Sigmoid colon (tissue), 7 donors: ENCODE measurements at places on chromosomes 2 and 18. TPM values are rescaled to one million over a fixed set of nuclear protein-coding genes. Genes with fewer than 3 reads are reported as not detected.

G6PC2 gene
- total RNA-seq: not detected

TOGARAM2 gene
- total RNA-seq: 0.82 TPM

KCNG2 gene
- not detected for total RNA-seq

ALK gene
- total RNA-seq: 1.5 TPM

IL1A gene
- not detected for total RNA-seq

COLEC11 gene
- 3.3 TPM for total RNA-seq

OTOF gene
- not detected for total RNA-seq

DNA sequence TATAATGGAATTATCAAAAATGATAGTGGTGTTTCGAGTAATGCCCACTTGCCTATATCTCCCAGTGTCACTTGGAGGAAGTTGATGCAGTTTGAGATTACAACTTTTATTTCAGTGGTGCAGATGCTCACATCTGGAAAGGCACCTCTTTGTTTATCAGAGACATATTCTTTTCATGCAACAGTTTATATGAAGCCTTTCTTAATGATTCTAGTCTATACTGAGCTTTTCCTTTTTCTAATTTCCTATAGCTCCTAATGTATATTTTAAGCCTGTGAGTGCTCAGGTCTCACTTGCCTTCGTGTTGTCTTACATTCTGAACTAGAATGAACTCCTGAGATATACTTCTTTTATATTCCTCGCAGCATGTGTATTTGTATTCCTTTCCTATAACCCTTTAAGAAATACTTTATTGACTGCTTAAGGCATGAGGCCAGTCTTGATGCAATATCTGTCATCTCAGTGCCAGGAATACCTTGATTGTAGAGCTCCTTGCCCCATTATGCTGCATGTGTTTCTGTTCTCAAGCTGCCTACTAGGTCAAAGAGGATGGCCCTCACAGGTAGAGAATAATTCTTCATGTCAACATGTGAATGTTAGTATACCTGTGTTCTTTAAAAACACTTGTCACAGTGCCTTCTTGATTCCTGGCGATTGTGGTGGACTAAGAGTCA lies 52.6 kb downstream of the VRK2 start:
- DNase-seq: no peak
- H3K4me1 ChIP-seq: no peaks in the 10 kb centered on the region
- H3K36me3 ChIP-seq: no peaks in the 10 kb centered on the region
- H3K27me3 ChIP-seq: no peaks in the 10 kb centered on the region
- no peak overlapping the region for H3K27ac ChIP-seq

DNA sequence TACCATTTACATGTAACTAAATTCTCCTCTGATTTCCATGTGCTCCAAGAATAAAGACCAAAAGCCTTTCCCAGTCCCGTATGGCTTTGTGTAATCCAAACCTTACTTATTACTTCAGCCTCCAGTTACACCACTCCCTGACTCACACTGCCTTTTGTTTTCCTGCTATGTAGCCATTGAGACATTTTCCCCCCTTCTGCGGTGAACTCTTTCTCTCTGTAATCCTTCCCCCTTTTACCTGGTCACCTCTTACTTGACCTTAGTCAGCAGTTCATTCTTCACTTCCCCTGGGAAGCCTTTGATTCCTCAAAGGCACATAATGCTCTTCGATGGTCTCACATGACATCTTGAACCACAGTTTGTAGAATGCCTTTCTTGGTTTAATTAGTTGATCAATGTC lies 256.0 kb upstream of the FANCL start:
- no peak overlapping the region for H3K4me3 ChIP-seq
- no peak overlapping the region for H3K27ac ChIP-seq
- DNase-seq: no peak

GRCh38 chr2:38438883-38439612 lies 62.0 kb upstream of the ATL2 start:
- H3K4me1 ChIP-seq: no peaks in the 10 kb centered on the region
- no peak overlapping the region for H3K4me3 ChIP-seq
- H3K36me3 ChIP-seq: no peaks in the 10 kb centered on the region
- no peaks in the 10 kb centered on the region for H3K27me3 ChIP-seq
- no peak overlapping the region for H3K27ac ChIP-seq

- no peaks in the 10 kb centered on the region for H3K36me3 ChIP-seq
- H3K4me3 ChIP-seq: no peak overlapping the region
- H3K27me3 ChIP-seq: no peaks in the 10 kb centered on the region
- H3K27ac ChIP-seq: no peak overlapping the region
- no peak for DNase-seq
- no peaks in the 10 kb centered on the region for H3K4me1 ChIP-seq
These were observed 410.8 kb downstream of the PTPRM start for GRCh38 chr18:7977897-7978296.

DNA sequence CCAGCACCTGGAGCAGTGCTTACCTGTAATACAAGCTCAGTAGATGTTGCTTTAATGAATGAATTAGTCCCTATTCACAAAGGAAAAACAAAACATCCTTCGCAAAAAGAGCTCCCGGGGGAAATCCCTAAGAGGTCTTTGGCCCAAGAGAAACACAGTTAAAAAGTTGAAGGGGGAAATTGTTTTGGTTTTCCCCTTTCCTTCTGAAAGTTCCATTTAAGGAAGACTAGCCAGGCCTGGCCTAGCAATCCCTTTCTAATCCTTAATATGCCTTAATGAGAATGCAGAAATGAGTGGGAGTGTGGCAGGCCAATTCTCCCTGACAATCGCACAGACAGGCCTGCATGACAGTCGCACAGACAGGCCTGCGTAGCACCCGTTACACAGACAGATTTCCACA lies 33.5 kb upstream of the REL start:
- no peak for DNase-seq
- no peaks in the 10 kb centered on the region for H3K4me1 ChIP-seq
- no peak overlapping the region for H3K4me3 ChIP-seq
- no peak overlapping the region for H3K27ac ChIP-seq

GRCh38 chr2:166675553-166675952 lies 181.5 kb upstream of the SCN7A start:
- no peaks in the 10 kb centered on the region for H3K36me3 ChIP-seq
- no peaks in the 10 kb centered on the region for H3K4me1 ChIP-seq
- H3K4me3 ChIP-seq: no peak overlapping the region
- H3K27ac ChIP-seq: no peak overlapping the region
- no peak for DNase-seq
- no peaks in the 10 kb centered on the region for H3K27me3 ChIP-seq

- no peak for DNase-seq
- no peaks in the 10 kb centered on the region for H3K4me1 ChIP-seq
- no peaks in the 10 kb centered on the region for H3K36me3 ChIP-seq
- no peak overlapping the region for H3K27ac ChIP-seq
- no peaks in the 10 kb centered on the region for H3K27me3 ChIP-seq
These were observed 13.8 kb downstream of the DNAJC10 start for GRCh38 chr2:182729710-182730339.
